CD4-positive, alpha-beta T cell (primary cell): ENCODE measurements at places on chromosomes 12 and 14.

GRCh38 chr14:94850309-94851211 is 80.6 kb upstream of the GSC start:
- no peak for DNase-seq

DNA sequence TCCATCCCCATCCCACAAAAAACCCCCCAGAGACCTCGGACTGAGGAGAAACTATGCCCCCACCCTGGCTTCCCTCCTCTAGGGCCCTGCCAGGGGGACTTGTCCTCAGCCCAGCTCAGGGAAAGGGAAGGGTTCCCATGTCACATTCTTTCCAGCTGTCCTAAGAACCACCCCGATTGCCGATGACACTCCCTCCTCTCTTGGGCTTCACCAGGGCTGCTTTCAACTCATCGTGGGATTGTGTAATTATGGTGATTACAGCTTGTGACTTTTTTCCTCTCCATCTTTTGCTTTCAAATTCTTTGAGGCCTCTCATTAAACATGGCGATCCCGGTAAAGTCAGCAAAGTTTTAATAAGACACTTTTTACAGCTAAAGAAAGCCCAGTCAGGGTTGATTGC is 344.0 kb downstream of the DPF3 start:
- no peak for DNase-seq

GRCh38 chr14:99143793-99144192 is 128.2 kb downstream of the BCL11B start:
- no peak for DNase-seq

DNA sequence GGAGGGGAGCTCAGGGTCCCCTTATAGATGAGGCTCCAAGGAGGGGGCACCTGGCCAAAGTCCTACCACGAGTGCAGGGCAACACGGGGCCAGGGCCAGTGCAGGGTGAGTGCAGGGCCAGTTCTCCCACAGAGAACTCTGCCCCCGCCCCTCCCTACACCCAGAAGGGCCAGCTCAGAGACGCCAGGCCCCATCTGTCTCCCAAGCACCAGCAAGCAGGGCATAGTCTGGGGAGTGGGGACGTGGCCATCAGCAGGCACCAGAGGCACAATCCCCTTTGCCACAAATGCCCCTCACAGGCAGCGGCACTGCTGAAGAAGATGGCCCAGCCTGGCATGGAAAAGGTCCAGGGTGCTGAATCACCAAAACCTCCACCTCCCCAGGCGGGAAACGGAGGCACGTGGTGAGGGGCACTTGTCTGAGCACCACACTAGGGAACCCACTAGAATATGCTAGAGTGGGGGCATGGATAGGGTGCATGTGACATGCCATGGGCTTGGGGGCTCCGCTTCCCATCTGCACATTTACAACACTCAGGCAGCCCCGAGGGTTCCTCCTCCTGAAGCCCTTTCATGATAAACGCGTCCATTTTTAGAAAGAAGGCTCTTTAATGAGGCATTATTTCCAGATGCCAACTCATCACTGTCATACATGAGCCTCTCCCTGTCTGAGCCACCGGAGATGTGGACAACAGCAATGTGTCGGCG is 17.8 kb downstream of the CCDC85C start:
- DNase-seq, result no peak

DNA sequence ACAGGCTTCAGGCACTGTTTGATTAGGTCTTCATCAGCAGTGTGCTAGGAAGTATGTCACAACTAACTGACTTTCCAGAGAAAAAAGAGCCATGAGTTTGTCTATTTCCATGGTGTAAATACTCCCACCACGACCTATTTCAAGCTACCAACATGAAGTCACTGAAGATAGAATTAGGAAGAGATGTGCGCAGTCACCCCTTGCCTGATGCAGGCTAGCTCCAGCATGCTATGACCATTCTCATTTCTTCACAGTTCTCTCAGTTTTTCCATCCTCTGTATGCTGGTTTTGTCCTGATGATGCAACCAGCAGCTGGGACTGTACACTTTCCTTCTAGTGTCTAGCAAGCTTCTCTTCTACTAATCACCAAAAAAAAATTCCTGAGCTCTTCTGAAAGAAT is 191.6 kb upstream of the NUDT4 start:
- no peak for DNase-seq

GRCh38 chr14:97390096-97390724 is 593.0 kb downstream of the VRK1 start:
- no peak for DNase-seq
